Activated CD8-positive, alpha-beta T cell treated with anti-CD3 and anti-CD28 coated beads for 36 hours (primary cell): ENCODE measurements at places on chromosomes 4 and X. TPM values are rescaled to one million over a fixed set of nuclear protein-coding genes. Genes with fewer than 3 reads are reported as not detected.

The GABRG1 gene
- total RNA-seq, result not detected

The RTL9 gene
- total RNA-seq, result not detected

The OPRPN gene
- total RNA-seq, result not detected

The SPOCK3 gene
- total RNA-seq, result not detected

The CXorf65 gene
- total RNA-seq, result 20.0 TPM

The ZXDB gene
- total RNA-seq, result 6.6 TPM

The PRSS48 gene
- not detected for total RNA-seq

The CD40LG gene
- total RNA-seq, result 3.1 TPM

The LNX1 gene
- total RNA-seq, result not detected

- no peak overlapping the region for H3K4me3 ChIP-seq
- H3K27ac ChIP-seq, result no peak overlapping the region
- H3K4me1 ChIP-seq, result peaks cover 2% of the 10 kb centered on the region
Measured at GRCh38 chrX:13520351-13520750, 49.0 kb upstream of the EGFL6 start.

GRCh38 chr4:76155979-76156378 lies 7.8 kb upstream of the NUP54 start:
- H3K4me3 ChIP-seq, result no peak overlapping the region
- no peaks in the 10 kb centered on the region for H3K27me3 ChIP-seq
- H3K4me1 ChIP-seq, result no peaks in the 10 kb centered on the region
- no peak overlapping the region for H3K27ac ChIP-seq

DNA sequence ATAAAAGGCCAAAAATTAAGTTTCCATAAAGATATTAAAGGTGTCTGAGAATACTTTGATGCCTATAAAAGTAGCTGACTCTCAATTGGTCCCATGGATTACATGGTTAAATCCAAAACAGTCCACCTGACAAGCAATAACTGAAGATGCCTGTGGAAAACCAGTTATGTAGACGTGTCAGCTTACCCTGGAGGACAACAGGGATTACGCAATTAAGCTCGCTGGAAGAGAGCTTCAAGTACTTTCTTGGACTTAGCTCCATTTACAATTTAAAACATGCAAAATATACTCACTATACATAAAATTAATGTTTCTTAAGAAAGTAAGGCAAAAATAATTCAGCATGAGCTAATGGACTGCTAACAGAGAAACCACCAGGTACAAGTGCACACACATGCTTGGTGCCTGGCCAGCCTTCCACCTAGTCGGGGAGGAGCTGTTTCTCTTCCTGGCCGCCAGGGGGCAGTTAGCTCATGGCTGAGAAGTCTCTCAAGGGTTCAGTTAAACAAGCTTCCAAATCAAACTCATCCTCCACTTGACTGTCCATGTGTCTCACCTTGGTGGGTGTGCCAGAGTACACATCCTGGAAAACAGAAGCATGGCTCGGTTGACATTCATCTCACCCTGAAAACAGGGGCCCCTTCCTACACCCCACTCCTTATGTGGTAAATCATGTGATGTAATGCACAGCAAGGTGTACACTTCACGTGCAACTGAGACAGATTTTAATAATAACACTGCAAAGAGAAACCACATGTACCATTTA lies 9.2 kb upstream of the FAM53A start:
- peak overlapping the region; percentile 70 for H3K27ac ChIP-seq
- DNase-seq, result peak; percentile 80
- no peaks in the 10 kb centered on the region for H3K27me3 ChIP-seq
- peaks cover 3% of the 10 kb centered on the region for H3K4me1 ChIP-seq
- no peak overlapping the region for H3K4me3 ChIP-seq

GRCh38 chr4:15396157-15396800 lies 31.6 kb upstream of the C1QTNF7 start:
- H3K27ac ChIP-seq, result no peak overlapping the region
- peak; percentile 78 for DNase-seq
- no peak overlapping the region for H3K4me3 ChIP-seq
- no peaks in the 10 kb centered on the region for H3K27me3 ChIP-seq
- H3K36me3 ChIP-seq, result no peaks in the 10 kb centered on the region
- peaks cover 21% of the 10 kb centered on the region for H3K4me1 ChIP-seq

DNA sequence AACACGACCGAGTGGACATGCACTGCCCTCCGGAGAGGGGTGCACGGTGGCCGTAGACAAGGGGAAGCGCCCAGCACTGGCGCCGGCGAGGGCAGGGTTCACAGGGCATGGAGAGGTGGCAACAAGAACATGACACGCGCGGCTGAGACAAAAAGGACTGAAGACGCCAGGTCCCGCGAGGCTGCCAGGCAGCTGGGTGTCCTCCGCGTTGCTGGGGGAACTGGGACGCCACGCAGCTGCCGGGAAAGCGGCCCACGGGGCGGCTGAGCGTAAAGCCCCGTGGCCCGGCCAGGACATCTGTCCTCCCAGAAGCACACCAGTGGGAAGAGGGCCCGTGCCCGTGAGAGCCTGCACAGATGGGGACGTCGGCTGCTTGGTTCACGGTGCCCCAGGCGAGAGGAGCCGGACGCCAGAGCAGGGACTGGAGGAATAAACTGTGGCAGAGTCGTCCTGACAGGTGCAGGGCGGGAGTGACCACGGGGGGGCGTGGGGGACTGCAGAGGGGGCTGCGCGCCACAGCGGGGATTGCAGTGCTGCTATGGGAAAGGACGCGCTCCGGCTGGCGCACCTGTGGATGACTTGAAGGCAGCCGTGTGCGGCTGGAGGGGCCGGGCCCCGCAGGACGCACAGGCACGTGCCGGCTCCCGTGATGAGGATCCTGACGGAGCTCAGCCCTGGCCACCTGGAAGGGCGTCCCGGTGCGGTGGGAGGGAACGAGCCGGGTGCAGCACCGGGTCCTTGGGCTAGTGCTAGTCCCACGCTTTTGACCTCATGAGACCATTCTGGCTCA lies 32.1 kb upstream of the GTPBP6 start:
- H3K4me3 ChIP-seq, result no peak overlapping the region
- no peak overlapping the region for H3K27ac ChIP-seq
- DNase-seq, result no peak

GRCh38 chrX:82362990-82363389 lies 1145.1 kb upstream of the POU3F4 start:
- no peak for DNase-seq
- H3K27me3 ChIP-seq, result no peaks in the 10 kb centered on the region
- no peak overlapping the region for H3K4me3 ChIP-seq
- no peak overlapping the region for H3K27ac ChIP-seq
- no peaks in the 10 kb centered on the region for H3K36me3 ChIP-seq

GRCh38 chrX:72031634-72032033 lies 100.1 kb downstream of the RTL5 start:
- no peaks in the 10 kb centered on the region for H3K36me3 ChIP-seq
- no peak overlapping the region for H3K27ac ChIP-seq
- peaks cover 2% of the 10 kb centered on the region for H3K4me1 ChIP-seq
- H3K27me3 ChIP-seq, result peaks cover 3% of the 10 kb centered on the region

DNA sequence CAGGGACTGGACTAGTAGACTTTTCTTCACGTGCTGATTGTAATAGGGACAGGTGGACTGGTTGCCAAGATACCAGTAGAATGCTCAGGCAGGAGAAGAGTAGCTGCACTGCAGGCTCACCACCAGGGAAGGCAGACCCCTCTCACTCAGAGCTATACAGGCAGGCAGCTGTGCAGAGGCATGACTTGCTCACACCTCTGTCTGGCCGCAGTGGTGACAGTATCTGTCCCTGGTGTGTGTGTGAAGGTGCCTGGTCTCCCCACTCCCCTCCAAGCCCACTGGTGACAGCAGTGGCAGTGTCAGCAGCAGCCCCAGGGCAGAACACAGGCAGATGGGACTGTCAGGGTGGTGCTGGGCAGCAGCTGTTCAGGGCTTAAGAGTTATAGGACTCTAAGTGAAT lies 140.7 kb downstream of the RPS6KA6 start:
- no peaks in the 10 kb centered on the region for H3K36me3 ChIP-seq

DNA sequence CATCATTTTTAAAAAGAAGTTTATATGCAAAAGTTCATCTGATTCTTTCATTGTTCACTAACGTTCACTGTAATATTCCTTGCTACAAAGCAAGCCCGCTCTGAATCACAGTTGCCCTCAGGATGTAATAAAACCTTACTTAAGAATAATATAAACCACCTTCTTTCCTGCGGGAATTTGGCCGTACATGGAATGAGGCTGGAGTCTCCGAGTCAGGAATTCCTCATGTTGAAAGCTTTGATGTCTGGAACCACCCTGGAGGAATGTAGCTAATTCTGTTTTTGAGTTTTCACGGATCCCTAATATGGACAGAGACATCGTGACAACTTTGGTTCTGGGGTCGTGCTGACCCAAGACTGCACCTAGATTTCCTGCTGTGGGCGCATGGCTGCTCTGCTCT lies 58.5 kb downstream of the CRLF2 start:
- H3K27ac ChIP-seq, result no peak overlapping the region
- DNase-seq, result no peak
- no peaks in the 10 kb centered on the region for H3K27me3 ChIP-seq

DNA sequence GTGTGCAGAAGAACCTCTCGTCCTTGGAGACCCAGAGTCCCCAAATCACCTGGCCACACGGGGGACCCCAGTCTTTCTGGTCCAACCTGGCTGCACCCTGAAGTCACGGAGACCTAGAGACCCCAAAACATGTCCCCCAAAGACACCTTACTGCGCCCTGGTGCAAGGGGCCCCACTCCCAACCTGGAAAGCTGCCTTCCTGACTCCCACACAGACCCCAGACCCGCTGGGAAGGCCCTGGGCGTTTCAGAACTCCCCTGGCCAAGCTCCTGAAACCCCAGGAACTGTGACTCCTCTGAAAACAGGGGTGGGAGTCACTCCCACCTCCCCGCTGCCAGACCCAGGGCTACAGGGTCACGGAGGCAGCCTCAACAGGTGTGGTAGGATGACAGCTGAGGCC lies 12.7 kb upstream of the SHOX start:
- H3K27ac ChIP-seq, result no peak overlapping the region
- H3K27me3 ChIP-seq, result peaks cover 31% of the 10 kb centered on the region
- DNase-seq, result no peak
- H3K36me3 ChIP-seq, result no peaks in the 10 kb centered on the region
- H3K4me3 ChIP-seq, result no peak overlapping the region

GRCh38 chr4:113760094-113760794 lies 1.3 kb downstream of the CAMK2D start:
- H3K36me3 ChIP-seq, result peaks cover 40% of the 10 kb centered on the region
- DNase-seq, result peak; percentile 63
- H3K27me3 ChIP-seq, result no peaks in the 10 kb centered on the region
- peak overlapping the region; percentile 98 for H3K4me3 ChIP-seq

GRCh38 chrX:111823128-111823527 lies 52.9 kb upstream of the TRPC5OS start:
- no peak overlapping the region for H3K27ac ChIP-seq
- no peak for DNase-seq
- no peaks in the 10 kb centered on the region for H3K36me3 ChIP-seq
- H3K4me3 ChIP-seq, result no peak overlapping the region
- H3K27me3 ChIP-seq, result peaks cover 2% of the 10 kb centered on the region

GRCh38 chrX:2684256-2684655 lies 6.8 kb upstream of the CD99 start:
- H3K4me1 ChIP-seq, result no peaks in the 10 kb centered on the region
- no peak for DNase-seq
- H3K36me3 ChIP-seq, result no peaks in the 10 kb centered on the region
- no peak overlapping the region for H3K27ac ChIP-seq

DNA sequence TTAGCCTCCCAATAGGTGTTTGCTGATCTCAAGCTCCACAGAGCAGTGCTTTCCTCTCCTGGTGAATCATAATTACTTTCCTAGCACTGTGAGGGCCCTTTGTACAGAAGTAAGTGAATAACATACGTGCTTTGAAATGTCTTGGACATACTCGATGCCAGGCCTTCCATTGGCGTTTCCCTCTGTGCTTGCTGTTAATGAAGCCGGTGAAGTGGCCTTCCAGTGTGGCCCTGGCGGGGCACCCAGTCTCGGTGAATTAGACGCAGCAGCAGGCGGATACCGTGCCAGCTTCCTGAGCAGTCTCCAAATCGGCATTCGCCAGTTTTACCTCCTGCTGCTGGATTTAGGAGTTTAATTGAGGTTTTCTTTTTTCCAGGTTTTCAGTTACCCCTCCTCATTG lies 132.3 kb downstream of the HMX1 start:
- no peaks in the 10 kb centered on the region for H3K36me3 ChIP-seq
- peaks cover 1% of the 10 kb centered on the region for H3K27me3 ChIP-seq
- H3K4me3 ChIP-seq, result no peak overlapping the region

GRCh38 chr4:41475402-41475801 lies 62.6 kb upstream of the LIMCH1 start:
- no peak overlapping the region for H3K4me3 ChIP-seq
- no peaks in the 10 kb centered on the region for H3K4me1 ChIP-seq
- H3K27me3 ChIP-seq, result no peaks in the 10 kb centered on the region
- no peak for DNase-seq
- no peaks in the 10 kb centered on the region for H3K36me3 ChIP-seq

DNA sequence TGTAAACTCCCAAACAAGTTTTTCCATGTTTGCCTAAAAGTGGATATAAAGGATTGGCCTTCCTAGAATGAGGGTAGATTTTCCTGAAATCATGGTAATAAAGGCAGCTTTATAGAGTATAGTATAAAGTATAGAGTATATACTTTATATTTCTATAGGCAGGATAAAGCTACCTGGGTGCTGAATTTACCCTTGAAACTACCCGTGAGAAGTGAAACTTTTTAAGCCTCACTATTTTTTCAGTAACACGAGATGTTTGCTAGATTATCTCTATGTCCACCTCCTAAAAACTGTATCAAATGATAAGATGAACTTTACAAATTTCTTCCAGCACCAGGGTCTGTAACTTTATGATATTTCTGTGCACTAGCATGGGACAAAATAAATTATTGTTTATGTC lies 340.0 kb upstream of the GALNTL6 start:
- no peaks in the 10 kb centered on the region for H3K36me3 ChIP-seq
- no peak overlapping the region for H3K4me3 ChIP-seq
- no peaks in the 10 kb centered on the region for H3K4me1 ChIP-seq
- H3K27ac ChIP-seq, result no peak overlapping the region
- H3K27me3 ChIP-seq, result no peaks in the 10 kb centered on the region
- DNase-seq, result no peak

DNA sequence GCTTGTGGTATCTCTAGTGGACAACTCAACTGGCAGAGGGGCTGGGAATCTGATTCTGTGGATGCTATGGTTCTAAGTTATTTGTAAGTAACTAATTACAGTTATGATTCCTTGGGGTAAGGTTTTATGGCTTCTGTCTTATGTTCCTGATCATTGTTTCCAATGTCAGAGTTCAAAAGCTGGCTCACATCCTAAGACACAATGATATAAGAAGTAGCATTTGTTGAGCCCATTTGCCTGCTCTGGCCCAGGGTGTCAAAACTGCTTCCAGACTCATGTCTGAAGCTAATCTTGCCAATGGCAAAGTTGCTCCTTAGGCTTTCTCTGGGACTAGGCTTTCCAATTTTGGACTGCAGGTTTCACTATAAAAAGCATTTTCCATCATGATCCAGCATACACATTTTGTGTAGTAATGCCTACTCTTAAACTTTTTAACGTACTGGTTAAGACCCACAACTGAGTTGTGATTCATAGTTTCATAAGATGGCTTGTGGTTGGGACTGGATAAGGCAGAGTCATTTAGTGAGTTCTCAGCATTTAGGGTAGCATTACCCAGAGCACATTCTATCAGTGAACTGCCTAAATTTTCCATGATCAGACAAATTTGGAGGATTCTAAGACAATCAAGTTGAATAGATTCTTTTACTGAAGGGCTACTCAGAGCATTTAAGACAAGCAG lies 50.0 kb downstream of the CCNI start:
- peak; percentile 41 for DNase-seq
- H3K27ac ChIP-seq, result peak overlapping the region; percentile 70
- peaks cover 62% of the 10 kb centered on the region for H3K36me3 ChIP-seq
